ENCODE measurements at places on chromosomes 7 and 10.

GRCh38 chr7:108418946-108419345 is 37.3 kb downstream of the NRCAM start:
- peak; percentile 51 for DNase-seq

- DNase-seq: no peak
Measured at GRCh38 chr7:158947627-158948026, 91.3 kb downstream of the DYNC2I1 start.

DNA sequence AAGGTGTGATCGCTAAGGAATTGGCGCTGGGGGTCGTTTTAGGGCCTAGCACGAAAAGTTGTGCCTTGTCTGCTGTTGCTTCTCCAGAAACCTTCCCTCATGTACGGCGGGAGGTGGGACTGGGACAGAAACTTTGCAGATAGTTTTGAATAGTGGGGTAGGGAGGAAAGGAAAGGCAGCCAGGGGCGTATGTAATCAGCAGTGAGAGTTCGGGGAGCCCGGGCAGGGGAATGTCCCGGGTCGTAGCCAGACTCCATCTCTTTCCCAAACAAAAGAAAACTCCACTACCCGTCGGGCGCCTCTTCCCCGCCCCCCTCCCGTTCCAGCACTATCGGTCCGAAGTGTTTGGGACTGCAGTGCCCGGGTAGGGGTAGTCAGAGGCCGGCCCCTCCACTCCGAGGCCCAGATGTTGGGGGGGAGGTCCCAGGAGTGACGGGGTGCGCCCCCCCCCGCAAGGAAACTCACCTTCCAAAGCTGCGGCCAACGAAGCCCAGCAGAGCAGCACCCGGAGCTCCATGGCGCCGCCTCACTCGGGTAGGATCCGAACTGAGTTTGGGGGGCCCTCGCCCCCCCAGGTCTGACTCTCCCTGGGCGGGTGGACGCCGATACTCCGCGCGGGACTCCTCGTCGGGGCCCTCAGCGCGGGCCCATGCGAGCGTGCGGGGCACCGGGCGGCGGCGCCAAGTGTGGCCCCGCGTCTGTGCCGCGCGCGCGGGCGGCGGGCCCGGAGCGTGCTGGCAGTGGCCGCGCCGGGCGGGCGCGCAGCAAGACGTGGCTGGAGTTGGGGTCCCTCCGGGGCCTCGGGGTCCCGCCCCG is 601 bp downstream of the EPHB4 start:
- DNase-seq: no peak

DNA sequence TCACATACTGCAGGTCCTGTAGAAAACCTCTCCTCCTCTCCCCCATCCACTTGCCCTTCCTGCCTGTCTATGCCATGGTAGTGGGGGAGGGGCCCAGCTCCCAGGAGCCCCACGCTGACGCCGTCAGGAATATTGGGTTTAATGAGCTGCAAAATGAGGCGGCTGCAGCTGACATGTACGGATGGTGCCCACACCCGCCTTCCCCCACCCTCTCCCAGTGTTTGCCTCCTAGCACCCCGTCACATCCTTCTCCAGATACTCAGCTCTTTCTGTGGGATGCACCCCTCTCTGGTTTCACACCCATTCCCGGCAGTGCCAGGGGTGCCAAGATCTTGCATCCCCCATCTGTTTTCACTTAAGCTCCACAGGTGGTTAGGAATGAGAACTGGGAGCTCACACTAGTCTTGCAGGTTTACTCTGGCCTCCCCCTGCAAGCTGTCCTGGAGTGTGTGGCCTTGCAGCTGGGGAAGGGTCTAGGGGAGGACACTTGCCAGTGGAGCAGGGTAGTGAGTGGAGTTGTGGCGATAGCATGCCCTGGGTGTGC is 26.1 kb downstream of the GBX1 start:
- no peak for DNase-seq

GRCh38 chr7:266851-267840 is 22.8 kb upstream of the FOXL3 start:
- DNase-seq: no peak

GRCh38 chr7:143322760-143323633 is 7.1 kb downstream of the CLCN1 start:
- DNase-seq: peak; percentile 24

GRCh38 chr10:110209454-110209925 is 2.1 kb downstream of the MXI1 start:
- DNase-seq: peak; percentile 55

DNA sequence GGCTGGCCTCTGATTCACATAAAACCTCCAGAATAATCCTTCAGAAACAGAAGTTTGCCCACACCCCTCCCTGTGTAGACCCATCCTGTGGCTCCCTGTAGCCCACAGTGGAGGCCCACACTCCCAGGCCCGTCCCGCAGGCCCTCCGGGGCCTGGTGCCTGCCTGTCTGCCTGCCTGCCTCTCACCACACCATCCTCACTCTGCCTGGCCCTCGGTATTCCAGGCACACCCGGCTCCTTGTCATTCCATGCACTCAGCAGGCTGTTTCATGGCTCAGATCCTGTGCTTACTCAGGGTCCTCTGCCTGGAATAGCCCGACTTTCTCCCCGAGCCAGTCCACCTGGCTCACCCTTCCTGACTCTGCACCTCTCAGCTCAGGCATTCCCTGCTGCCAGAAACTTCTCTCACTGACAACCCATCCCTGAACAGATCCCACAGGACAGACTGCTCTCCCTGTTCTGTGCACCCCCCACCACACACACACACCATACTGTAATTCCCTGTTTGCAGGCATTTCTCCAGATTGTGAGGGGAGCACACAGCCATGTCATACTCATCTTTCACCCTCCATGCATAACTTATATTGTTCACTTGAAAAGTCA is 498.0 kb upstream of the ZMIZ1 start:
- DNase-seq: no peak

DNA sequence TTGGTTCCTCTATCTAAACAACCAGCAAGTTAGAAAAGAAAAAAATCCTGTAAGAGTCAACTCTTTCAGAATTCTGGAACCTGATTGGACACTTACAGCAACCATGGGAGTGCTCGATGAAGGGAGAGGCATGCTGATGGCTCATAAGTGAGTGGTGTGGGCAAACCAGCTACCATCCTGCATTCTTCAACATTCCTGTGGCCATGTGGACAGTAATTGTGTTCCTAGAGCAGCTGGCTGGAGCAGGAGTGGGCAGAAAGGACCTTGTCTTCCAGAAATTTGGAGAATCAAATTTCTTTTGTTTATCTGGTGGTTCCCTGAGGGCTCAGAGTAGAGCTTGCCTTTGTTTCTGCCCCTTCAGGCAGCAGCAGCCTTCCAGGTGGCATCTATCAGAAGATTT is 22.5 kb upstream of the MYL7 start:
- DNase-seq: peak; percentile 81

- no peak for DNase-seq
Measured at GRCh38 chr7:112501801-112502503, 21.2 kb downstream of the LSMEM1 start.

DNA sequence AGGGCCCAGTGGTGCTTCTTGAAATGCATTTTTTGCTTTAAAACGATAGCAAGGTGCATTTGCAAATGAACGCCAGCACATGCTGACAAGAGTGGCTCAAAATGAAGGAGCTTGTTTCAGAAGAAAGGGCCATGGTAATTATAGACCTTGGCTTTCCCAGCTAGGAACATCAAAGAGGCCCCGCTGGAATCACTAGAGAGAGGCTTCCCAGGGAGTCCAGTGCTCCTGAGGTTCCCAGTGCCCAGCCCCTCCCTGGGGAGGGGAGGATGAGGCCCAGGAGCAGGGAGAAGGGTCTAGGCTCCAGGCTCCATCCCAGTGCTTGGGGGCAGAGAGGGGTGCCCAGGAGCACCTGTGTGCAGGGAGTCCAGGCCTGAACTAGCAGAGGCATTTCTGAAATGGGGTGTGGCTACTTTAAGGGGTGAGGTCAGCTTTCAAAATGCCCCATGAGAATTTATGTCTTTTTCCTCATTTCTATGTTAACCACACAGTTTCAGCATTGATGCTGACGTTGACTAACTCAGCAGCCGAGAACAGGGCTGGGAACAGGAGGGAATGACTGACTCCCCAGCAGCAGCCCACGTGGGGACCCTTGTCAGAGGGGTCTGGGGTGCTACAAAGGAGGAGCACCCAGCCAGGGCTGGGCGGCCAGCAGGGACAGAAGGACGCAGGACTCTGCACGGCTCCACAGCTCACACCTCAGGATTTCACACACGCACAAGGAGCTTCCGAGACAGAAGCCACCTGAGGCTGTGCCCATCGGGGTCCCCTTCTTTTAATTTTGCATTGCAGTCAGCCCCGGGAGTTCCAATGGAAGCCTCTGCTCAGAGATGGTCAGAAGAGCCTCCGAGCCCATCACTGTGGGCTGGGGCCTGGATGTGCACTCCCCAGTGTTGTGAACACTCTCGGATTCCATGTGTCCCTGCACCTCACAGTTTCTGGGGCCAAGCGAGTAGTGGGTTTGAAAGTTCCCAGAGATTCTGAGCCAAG is 570.2 kb downstream of the PTPRN2 start:
- no peak for DNase-seq

- DNase-seq: no peak
Measured at GRCh38 chr7:55548295-55548731, 24.0 kb downstream of the VOPP1 start.

GRCh38 chr10:297567-297966 is 162.3 kb downstream of the ZMYND11 start:
- DNase-seq: peak; percentile 65

DNA sequence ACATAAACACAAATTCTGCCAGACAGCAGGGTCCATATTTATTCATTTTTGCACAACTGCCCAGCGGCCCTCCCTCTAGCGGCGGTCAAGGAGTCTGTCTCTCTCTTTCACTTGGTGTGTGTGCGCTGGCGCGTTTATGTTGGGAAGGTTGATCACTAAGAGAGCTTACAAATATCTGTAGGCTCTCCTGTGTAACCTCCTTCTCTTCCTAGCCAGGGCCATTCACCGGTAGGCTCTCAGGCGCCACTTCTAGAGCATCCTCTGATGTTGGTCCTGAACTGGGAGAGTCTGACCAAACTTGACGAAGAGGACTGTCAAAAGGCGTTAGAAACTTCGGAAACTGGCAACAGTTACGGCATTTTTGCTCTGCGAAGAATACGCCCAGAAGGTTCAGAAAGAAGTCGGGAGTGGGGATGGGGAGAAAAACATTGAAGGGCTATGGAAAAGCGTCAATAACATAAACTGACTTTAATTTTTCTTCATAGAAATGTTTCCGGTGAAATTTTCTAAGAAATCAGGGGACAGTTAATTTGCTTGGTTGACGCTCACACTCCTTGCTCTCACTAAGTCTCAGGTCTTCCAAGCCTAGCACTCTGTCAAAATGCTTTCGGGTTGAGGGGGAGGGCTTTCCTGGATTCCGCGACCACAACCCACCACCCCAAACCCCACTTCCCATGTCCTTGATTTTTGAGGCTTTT is 731.1 kb downstream of the ZWINT start:
- peak; percentile 24 for DNase-seq

DNA sequence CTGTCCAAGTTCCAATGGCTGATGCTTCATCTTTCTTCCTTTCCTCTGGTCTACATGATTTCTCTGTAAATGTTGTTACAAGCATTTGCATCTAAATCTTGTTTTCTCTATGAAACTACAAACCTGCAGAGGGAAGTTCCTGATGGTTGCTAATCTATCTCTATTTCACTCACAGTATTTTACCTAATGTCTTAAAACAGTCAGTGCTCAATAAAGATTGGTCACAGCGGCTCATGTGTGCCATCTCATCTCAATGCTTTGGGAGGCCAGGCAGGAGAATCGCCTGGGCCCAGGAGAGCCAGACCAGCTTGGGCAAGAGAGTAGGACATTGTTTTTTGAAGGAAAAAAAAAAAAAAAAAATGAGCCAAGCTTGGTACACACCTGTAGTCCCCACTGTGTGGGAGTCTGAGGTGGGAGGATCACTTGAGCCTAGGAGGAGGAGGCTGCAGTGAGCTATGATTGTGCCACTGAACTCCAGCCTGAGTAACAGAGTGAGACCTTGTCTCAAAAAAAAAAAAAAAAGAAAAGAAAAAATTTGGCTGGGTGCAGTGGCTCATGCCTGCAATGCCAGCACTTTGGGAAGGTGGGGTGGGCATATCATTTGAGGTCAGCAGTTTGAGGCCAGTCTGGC is 71.3 kb upstream of the ARMC3 start:
- no peak for DNase-seq

- no peak for DNase-seq
Measured at GRCh38 chr7:47044625-47045024, 537.3 kb downstream of the TNS3 start.

- no peak for DNase-seq
Measured at GRCh38 chr7:98285157-98286092, 3.9 kb downstream of the BRI3 start.

- no peak for DNase-seq
Measured at GRCh38 chr10:131960631-131961046, 21.1 kb downstream of the BNIP3 start.

GRCh38 chr7:82286798-82287140 is 156.8 kb downstream of the CACNA2D1 start:
- no peak for DNase-seq

- peak; percentile 9 for DNase-seq
Measured at GRCh38 chr7:92293896-92294590, 48.3 kb downstream of the ANKIB1 start.

DNA sequence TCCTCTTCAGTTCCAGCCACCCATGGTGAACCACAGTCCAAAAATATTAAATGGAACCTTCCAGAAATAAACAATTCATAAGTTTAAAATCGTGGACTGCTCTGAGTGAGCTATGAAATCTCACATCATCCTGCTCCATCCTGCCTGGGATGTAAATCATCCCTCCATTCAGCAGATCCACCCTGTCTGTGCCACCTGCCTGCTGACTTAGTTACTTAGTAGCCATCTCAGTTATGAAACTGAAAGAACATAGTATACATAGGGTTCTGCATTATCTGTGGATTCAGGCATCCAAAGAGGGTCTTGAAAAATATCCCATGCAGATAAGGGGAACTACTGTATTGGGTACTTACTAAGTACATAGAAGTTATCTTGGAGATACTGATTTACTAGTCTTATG is 89.0 kb downstream of the ST8SIA6 start:
- no peak for DNase-seq
